ENCODE measurements at places on chromosomes 3 and 15.

DNA sequence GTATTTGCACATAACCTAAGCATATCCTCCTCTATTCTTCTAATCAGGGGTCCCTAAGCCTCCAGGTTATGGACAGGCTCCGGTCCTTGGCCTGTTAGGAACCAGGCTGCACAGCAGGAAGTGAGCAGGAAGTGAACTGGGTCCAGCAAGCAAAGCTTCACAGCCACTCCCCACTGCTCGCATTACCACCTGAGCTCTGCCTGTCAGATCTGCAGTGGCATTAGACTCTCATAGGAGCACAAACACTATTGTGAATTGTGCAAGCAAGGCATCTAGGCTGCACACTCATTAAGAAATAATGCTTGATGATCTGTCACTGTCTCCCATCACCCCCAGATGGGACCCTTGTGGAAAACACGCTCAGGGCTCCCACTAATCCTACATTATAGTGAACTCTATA is 9.8 kb downstream of the MSL2 start:
- peak; percentile 43 for DNase-seq

DNA sequence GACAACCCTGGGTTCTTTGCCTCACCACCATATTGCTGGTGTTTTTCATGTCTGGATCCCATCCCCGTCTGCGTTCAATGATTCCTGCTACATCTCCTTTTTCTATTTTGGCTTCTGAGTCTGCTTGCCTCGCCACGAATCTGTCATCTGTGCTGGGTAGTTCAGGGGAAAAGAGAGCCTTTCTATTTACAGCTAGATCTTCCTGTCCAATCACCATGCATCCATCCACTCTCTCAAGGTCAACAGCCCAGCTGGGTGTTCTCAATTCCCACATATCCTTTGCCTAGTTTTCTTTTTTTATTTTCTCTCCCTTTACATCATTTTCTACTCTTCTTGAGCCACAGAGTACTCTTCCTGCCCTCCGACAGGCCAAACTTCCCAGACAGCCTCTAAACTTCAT is 104.8 kb upstream of the RAD18 start:
- DNase-seq = no peak

DNA sequence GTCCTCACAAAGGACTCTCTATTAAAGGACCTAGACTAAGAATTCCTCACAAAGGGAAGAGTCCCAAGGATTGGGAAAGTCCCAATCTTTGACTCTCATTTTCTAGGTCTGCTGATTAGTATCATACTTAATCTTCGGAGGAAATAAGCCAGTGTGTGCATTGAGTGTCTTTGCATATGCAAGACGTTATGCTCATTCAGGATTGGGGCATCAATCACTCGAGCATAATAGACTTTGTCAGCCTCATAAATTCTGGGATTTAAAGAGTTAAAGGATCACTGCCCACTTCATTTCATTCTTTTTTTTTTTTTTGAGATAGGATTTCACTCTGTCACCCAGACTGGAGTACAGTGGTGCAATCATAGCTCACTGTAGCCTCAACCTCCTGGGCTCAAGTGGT is 154.3 kb downstream of the RBPMS2 start:
- DNase-seq = no peak

DNA sequence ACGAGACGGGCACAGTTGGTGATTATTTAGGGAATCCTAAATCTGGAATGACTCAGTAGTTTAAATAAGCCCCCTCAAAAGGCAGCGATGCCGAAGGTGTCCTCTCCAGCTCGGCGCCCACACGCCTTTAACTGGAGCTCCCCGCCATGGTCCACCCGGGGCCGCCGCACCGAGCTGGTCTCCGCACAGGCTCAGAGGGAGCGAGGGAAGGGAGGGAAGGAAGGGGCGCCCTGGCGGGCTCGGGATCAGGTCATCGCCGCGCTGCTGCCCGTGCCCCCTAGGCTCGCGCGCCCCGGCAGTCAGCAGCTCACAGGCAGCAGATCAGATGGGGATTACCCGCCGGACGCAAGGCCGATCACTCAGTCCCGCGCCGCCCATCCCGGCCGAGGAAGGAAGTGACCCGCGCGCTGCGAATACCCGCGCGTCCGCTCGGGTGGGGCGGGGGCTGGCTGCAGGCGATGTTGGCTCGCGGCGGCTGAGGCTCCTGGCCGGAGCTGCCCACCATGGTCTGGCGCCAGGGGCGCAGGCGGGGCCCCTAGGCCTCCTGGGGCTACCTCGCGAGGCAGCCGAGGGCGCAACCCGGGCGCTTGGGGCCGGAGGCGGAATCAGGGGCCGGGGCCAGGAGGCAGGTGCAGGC is 318.0 kb downstream of the FGF12 start:
- no peak for DNase-seq

DNA sequence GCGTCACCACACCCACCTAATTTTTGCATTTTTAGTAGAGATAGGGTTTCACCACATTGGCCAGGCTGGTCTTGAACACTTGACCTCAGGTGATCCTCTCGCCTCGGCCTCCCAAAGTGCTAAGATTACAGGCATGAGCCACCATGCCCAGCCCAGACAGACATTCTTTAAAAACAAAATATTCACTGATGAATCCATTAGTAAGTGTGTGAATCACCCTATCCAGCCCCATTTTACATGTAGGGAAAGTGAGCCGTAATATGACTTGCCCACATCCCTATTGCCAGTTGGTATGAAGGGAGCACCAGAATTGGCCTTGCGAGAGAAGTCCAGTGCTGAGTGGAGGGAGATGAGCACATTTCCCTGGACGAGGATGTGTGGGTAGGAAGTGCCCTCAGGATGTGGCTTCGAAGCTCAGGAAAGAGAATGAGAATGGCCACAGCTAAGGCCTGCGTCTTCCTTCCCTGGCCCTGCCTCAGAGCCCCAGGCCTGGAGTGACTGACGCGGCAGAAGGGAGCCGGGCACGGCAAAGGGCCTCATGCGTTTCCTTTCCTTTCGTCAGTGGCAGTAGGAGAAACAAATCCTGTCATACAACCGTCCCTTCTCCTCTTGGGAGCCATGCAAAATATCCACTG is 28.3 kb upstream of the ETV5 start:
- DNase-seq = no peak

- no peak for DNase-seq
Measured at GRCh38 chr3:50241713-50242380, 5.8 kb downstream of the GNAI2 start.

- DNase-seq = no peak
Measured at GRCh38 chr3:83224101-83224868, 1462.8 kb upstream of the GBE1 start.

- no peak for DNase-seq
Measured at GRCh38 chr15:68489421-68489820, 57.5 kb upstream of the ITGA11 start.

- no peak for DNase-seq
Measured at GRCh38 chr15:61527836-61528580, 298.9 kb upstream of the RORA start.

DNA sequence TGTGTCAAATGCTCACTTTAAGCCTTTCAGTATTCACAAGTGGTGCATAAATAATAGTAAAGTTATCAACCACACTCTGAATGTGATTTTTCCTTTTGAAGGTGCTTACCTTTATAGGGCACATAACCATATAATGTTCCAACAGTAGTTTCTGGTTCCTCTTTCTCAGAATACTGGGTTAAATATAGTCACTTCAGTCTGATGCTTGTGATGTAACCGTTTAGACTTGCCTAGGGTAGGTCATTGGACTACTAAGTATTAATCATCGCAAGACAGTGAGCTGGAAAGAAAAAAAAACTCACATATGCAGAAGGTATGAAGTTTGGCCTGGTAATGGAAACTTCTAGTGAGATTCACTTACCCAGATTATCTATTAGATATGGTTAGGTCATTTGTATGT is 1.9 kb downstream of the KBTBD8 start:
- peak; percentile 78 for DNase-seq

DNA sequence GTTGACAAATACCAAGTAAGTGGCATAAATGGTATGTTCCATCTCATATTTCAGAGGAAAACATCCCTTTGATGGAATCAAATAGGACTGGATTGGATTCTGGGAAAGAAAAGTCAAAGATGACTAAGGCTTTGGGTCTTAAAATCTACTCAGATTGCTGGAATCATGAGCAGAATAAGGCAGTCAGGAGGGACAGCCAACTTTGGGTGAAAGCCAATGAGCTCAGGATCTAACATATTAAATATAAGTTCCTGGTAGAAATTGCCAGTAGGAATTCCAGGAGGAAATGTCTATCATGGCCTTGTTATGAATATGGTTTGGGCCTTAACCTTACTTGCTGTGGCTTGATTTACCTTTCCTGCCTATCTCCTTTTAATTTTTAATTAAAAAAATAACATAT is 55.3 kb downstream of the ISL2 start:
- DNase-seq = no peak

DNA sequence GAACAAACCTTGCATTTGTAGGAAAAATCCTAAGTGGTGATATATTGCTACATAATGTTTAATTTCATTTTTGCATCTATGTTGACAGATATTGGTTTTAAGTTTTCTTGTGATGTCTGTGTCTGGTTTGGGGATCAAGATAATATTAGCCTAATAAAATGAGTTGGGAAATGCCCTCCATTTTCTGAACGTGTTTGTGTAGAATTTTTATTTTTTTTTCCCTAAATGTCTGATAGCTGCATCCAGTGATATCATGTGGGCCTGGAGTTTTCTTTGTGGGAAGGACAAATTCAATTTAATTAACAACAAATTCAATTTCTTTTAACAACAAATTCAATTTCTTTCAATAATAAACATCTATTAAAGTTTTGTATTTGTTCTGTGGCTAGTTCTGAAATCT is 35.1 kb downstream of the NEDD4 start:
- no peak for DNase-seq

GRCh38 chr15:91853948-91854638 is 585 bp downstream of the SLCO3A1 start:
- DNase-seq = peak; percentile 69

- DNase-seq = peak; percentile 58
Measured at GRCh38 chr3:152961323-152961722, 126.4 kb downstream of the P2RY1 start.

GRCh38 chr15:96252148-96252547 is 78.4 kb upstream of the NR2F2 start:
- no peak for DNase-seq

DNA sequence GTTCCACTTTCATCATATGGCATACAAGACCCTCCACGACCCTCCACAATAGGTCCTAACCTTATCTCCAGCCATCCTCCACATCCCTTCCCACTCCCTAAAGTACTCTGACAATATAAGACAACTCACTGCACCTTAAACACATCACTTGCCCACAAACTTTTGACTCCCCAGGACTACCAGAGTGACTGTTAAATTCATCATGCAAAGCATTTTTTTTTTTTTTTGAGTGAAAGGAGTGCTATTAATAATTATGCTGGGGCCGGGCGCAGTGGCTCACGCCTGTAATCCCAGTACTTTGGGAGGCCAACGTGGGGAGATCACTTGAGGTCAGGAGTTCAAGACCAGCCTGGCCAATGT is 55.8 kb downstream of the OSBPL10 start:
- DNase-seq = peak; percentile 42

DNA sequence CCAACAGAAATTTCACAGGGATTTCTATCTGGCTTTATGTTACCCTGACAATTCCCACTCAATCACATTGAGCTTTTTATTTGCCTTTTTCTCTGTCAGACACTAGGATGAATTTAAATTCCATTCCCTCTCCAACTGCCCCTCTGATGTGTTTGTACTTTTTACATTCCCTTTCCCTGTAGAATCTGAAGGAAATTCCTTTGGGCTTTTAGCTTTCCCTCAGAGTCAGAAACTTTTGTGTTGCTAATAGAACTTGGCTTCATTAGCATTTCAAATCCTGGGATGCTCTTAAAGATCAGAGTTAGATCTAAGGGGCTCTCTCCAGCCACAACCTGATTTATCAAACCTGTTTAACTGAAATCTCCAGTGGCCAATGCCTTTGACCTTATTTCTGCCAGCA is 7.9 kb upstream of the RARB start:
- no peak for DNase-seq

DNA sequence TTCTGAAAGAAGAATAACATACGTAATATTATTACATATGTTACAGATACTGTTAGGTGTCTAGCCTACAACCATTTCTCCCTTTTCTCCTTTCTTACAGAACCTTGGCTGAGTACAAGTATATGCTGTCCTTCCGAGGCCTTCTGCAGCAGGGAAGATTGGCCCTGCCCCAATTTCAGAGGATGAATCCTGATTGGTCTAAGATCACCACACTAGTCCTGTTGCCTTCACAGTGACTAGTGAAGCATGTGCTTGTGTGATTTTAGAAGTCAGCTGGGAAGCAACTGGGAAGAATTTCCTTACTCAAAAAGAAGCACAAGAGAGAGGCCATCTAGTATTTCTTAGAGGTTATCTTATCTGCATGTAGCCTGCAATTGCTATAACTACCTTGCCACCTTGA is 30.6 kb upstream of the MECOM start:
- no peak for DNase-seq

DNA sequence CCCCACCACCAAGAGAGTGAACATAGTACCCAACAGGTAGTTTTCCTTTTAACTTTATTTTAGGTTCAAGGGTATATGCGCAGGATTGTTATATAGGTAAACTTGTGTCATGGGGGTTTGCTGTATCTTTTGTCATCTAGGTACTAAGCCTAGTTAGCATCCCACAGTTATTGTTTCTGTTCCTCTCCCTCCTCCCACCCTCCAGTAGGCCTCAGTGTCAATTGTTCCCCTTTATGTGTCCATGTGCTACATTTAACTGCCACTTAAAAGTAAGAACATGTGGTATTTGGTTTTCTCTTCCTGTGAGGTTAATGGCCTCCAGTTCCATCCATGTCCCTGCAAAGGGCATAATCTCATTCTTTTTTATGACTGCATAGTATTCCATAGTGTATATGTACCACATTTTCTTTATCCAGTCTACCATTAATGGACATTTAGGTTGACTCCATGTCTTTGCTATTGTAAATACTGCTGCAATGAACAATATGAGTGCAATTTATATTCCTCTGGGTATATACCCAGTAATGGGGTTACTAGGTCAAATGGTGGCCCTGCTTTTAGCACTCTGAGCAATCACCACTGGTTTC is 66.2 kb downstream of the ST3GAL6 start:
- DNase-seq = no peak

DNA sequence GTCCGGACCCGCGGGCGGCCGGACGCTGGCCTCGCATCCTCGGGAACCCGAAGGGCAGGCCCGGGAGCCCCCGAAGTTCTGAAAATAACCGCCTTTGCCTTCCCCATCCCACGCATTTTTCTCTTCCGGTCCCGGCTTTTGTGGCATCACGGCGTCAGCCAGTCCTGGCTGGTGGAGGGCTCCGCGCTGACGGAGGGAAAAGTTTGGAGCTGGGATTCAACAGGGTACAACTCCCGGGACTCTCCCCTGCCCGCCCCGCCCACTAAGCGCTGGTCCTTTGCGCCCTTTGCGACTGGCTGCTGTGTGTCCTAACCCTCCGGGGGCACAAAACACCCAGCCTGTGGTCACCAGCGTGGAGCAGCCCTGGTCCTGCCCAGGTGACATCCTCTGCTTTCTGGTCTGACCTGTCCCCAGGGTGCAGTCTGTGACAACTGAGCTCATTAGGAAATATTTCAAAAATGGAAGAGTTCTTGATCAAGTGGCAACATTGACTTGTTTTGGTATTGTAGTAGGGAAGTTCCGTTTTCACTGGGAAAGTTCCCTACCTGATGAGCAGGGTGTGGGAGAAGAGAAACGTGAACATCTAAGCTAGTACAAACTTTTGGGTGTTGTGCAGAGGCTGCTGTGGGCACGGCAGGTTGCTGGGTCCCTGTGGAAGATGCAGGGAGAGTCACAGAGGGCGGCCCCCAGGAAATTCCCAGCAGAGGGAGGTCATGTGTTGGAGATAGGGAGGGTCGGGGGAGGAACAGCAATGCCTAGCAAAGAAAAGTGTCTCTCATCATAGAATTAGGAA is 775 bp downstream of the ARNT2 start:
- DNase-seq = no peak

GRCh38 chr3:27485866-27486265 is 1.7 kb upstream of the SLC4A7 start:
- DNase-seq = no peak

- DNase-seq = no peak
Measured at GRCh38 chr15:39512643-39513042, 68.2 kb upstream of the THBS1 start.
